ENCODE measurements at places on chromosomes 12 and 14.

GRCh38 chr12:131902332-131903241 lies 8.2 kb downstream of the ULK1 start:
- peak; percentile 0 for DNase-seq

DNA sequence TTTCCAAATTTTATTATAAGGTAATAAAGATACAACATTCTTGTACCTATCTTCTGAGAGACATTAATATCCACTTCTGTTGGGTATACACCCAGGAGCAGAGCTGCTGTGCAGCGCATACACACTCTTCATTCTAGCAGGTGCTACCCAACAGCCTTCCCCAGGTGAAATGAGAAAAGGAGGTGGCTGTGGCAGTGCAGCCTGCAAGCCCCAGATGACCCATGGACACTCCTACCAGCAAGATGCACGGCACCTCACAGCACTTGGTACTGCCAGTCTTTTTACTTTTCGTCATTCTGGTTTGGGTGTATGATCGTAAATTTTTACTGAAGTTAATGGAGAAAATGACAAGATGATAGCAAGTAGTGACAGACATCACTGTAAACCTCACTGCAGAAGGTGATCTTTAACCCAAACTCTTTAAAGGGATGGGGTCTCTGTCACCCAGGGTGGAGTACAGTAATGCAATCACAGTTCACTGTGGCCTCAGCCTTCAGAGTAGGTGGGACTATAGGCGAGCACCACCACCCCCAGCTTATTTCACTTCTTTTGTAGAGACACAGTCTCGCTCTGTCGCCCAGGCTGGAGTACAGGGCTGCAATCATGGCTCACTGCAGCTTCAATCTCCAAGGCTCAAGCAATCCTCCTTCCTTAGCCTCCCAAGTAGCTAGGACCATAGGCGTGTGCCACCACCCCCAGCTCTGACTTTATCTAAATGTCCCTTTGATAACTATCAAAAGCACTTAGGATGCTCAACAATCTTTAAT lies 26.5 kb downstream of the VPS37B start:
- DNase-seq = no peak

DNA sequence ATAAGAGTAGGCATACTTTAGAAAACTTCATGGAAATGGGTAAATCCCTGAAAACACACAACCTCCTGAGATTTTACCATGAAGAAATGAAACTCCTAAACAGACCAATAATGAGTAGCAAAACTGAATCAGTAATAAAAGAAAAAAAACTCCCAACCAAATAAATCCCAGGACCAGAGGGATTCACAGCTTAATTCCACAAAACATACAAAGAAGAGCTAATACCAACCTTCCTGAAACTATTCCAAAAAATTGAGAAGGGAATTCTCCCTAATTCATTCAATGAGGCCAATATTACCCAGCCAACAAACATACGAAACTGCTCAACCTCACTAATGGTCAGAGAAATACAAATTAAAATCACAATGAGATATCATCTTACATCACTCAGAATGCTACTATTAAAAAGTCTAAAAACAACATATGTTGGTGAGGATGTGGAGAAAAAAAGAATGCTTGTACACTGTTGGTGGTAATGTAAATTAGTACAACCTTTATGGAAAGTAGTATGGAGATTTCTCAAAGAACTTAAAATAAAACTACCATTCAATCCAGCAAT lies 97.3 kb upstream of the ST8SIA1 start:
- DNase-seq = no peak

GRCh38 chr12:108320507-108321293 lies 18.4 kb downstream of the CMKLR1 start:
- no peak for DNase-seq

GRCh38 chr14:90521084-90521929 lies 124.5 kb downstream of the CALM1 start:
- peak; percentile 78 for DNase-seq

- DNase-seq = peak; percentile 93
These were observed 37.0 kb downstream of the RASAL1 start for GRCh38 chr12:113098441-113099028.

All from astrocyte of the hippocampus (primary cell).